Hematopoietic multipotent progenitor cell treated with erythropoietin and hydrocortisone succinate and interleukin-3 and kit ligand, for 8 days (in vitro differentiated cells): ENCODE measurements at places on chromosomes 3 and 15.

DNA sequence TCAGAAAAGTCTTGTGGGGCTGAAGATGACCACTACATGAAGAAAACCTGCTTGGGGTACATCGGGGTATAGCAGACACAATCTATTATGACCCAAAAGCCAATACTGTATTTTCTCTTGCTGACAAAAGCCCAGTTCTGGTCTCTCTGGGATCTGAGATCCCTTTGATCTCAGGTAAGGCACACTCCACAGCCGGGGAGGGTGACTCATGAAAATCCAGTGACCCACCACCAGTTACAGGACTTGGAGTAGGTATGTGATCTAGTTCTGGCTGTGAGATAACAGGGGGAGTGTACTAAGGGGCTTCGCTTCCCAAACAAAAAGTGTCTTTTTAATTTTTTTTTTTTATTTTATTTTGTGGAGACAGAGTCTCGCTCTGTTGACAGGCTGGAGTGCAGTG, 193.3 kb downstream of the STT3B start:
- DNase-seq = no peak

GRCh38 chr3:134486577-134487041, 752 bp downstream of the CEP63 start:
- peak; percentile 57 for DNase-seq

- no peak for DNase-seq
Measured at GRCh38 chr15:92662762-92663161, 7.2 kb upstream of the FAM174B start.

- no peak for DNase-seq
Measured at GRCh38 chr3:178618197-178618596, 82.0 kb downstream of the KCNMB2 start.

DNA sequence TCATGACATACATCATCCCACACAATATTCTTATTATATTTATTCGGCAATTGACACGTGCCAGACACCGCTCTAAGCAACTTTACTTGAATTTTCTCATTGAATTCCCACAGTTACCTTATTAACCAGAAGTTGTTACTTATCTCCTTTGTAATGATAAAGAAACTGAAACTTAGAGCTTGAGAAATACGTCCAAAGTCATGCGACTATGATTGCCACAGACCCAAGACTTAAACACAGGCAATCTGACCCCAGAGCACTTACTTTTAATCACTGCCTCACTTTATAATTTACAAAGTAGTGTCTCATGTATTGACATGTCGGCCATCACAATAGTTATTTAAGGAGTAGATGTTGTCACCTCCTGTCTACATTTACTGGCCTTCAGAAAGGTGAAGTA, 64.7 kb downstream of the ATP13A4 start:
- DNase-seq = no peak

- no peak for DNase-seq
Measured at GRCh38 chr15:69849232-69849610, 248.5 kb downstream of the TLE3 start.

GRCh38 chr3:176696816-176697215, 500.5 kb downstream of the TBL1XR1 start:
- DNase-seq = no peak

GRCh38 chr15:72183781-72184164, 13.8 kb downstream of the GRAMD2A start:
- no peak for DNase-seq

DNA sequence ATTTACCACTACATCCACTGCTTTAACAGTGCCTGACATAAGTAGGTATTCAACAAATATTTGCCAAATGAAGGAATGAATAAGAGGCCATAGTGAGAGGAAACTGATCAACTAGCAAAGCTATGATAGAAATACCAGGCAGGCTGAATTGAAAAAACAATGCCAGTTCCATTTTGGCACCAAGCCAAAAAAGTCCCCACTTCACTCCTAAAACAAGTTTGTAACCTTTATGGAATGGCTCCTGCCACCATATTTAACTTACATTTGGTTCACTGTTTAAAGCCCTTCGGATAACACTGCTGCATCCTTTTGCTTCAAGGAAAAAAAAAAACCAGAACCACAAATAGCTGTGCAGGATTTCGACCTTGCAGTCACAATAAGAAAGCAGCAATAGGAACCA, 166.1 kb downstream of the FRMD5 start:
- no peak for DNase-seq

GRCh38 chr15:74438721-74439316, 5.1 kb upstream of the SEMA7A start:
- DNase-seq = peak; percentile 86

GRCh38 chr3:165669967-165670366, 167.3 kb downstream of the BCHE start:
- DNase-seq = no peak

DNA sequence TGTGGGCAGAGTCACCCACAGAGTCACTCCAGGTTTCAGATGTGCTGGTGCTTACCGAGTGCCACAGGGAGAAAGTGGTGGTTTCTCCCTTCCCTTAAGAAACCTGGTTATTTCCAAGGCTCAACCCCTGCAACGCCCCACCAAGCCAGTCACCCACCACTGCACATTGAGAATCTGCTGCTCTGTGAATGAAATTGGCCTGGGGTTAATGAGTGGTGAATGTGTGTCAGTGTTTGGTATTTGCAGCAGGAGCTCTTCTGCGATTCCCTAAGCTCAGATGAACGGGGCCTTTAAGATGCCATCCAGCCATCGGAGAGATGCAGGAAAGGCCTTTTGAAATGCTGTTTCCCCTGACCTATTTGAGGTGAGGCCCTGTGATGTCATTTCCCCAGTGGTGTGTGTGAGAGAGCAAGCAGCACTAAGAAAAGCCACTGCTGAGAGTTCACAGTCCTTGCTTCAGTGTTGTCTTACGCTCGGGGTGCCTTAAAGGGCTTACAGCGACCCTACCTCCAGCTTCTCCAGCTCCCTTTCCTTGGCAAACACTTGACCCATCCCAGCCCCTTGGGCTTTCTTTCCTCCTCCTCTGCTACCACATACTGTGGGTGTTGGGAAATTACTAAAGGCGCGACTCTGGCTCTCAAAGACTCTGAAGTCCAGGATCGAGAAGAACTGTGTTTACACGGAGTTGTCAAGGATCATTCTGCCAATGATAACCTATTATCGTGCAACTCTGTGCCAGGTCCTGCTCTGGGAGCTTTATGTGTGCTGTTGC, 68.9 kb downstream of the SMAD3 start:
- DNase-seq = no peak

DNA sequence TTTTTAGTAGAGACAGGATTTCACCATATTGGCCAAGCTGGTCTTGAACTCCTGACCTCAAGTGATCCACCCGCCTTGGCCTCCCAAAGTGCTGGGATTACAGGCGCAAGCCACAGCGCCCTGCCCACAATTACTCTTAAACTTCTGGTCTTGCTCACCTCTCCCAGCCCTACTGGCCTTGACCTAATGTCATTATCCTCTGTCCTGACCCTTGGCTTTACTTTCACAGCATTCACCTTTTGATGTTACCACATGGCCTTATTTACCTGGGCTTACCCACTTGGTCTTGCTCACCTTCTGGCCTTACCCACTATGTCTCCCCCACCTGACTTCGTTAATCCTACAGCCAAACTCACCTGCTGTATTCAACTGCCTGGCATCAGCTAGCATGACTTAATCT, 105.9 kb downstream of the IL12A start:
- no peak for DNase-seq

- DNase-seq = no peak
Measured at GRCh38 chr3:37670961-37671483, 190.7 kb upstream of the CTDSPL start.

- peak; percentile 25 for DNase-seq
Measured at GRCh38 chr3:108509871-108510270, 525 bp downstream of the MYH15 start.

DNA sequence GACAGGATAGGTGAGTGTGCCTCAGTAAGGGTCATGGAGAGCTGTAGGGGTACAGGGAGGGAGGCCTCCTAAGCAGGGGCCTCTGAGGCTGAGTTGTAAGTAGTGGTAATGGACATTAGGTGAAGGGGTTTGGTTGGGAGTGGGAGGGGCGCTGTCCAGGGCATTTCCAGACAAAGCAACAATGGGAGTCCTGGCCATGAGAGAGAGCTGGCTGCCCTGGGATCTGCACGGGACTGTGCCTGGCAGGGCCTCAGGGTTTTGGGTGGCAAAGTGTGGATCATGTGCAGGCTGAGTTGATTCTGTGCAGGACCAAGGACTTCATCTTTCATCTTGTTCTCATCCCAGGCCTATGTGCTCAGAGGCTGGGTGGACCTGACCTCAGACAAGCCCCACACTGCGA, 4.6 kb downstream of the TTC21A start:
- DNase-seq = no peak

GRCh38 chr3:138113326-138113725, 2.1 kb downstream of the DZIP1L start:
- DNase-seq = no peak

DNA sequence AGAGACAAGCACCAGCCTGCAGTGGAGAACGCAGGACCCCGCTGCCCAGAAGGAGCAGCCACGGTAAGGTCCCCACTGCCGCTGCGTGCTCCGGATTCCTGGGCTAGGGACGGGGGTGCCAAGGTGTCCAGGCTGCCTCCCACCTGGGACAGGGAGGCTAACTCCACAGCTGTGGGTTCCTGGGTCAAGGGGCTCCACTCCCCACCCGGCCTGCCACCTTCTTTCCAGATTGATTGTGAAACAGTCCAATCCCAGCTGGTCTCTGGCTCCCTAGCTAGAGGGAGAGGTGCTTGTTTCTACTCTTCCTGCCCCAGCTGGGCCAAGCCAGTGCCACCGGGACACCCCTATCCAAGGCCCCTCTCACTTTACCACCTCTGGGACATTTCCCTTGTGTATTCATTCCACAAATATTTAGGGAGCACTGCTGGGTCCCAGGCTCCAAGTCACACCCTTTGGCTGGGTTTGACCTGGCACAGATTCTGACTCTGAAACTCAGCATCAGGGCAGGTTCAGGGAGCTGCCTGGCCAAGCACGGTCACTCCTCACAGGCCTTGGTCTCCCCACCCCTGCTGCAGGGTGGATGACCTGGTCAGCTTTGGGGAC, 1.9 kb downstream of the PAK6 start:
- DNase-seq = no peak

GRCh38 chr3:28376424-28376823, 27.8 kb upstream of the AZI2 start:
- DNase-seq = no peak

DNA sequence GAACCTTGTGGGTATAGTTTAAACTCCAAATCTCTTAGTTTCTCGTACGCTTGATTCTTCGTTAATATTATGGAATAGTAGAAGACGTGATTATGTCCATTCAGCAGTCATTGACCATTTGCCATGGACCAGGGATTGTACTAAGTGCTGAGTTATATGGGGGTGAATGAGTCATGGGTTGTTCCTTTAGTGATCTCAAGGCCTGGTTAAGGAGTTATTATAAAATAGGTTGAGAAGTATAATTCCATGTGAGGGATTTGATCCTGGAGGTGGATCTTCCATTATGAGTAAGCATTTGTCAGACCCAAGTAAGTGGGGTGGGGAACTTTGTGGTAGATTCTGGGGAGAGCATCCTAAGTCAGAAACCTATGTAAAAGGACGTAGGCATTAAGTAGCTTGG, 15.4 kb downstream of the NR2C2 start:
- no peak for DNase-seq

DNA sequence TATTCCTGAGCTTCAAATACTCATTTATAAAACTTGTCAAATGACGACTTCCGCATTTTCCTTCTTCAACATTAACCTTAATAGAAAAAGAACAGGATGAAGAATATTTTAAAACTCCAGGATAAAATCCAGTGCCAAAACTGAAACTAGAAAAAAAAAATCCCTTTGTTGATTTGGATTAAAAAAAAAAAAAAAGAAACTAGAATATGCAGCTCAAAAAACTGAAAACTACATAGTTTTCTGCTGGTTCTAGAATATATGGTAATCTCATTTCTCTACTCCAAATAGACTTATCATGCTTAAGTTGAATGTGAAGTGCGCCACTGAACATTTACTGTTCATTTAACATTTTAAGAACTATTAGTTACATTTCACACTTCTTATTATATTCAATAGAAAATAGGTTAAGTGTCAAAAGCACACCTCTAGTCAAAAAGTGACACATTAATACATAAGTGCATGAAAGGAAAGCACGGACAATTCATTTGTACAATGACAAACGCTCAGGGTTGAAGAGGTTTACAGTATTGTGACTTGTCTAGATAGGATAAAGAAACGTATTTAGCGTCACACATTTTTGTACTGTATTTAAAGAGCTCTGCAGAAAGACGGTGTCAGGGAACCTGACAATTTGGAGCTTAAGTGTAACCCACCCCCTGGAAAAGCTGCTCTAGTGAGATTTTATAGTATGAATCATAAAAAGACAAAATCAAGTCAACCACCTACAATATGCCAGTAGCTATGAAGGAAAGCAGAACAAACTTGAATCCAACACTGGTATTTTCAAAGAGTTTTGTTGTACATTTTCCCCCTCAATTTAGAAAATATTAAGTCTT, 5.8 kb downstream of the TRA2B start:
- DNase-seq = no peak

DNA sequence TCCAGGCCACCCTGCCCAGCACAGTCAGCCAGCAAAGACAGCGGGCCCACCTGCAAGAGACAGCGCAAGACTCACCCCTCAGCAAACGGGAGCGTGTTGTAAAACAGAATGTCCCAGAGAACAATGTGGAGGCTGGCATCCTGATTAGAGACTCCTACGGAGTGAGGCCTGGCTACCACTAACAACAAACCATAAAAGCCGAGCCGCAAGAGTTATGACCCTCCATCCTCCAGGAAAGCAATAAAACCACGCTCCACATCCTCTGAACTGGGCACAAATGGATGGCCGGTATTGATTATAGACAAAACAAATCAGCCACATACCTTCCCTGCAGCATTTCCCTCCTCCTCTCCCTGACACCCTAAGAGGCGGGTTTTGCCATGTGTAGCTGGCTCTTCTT, 75.8 kb upstream of the LIPC start:
- no peak for DNase-seq

DNA sequence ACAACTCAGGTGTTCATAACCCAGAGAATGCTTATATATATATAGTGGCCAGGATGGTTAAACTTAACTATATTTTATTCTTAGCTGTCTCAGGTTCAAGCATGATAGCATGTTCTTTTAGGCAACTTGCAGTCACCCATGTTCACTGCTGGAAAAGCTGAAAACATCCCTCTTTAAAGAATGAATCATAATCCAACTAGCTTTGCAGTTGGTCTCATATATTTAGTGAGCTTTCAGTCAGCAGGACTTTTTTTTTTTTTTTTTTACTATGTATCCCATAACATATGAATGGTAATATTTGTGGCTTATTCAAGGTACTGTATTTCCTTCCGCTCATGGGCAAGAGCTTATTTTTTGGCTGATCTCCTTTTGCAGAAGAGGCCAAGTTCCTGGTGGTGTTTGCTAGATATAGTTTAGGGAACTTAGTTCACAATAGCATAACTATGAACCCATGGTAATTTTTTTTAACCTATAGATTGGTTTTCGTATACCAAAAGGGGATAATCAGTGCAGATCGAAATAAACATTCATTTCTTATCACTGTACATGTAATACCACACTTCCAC, 77.6 kb downstream of the CMSS1 start:
- DNase-seq = no peak

- DNase-seq = no peak
Measured at GRCh38 chr15:70768257-70768883, 5.0 kb upstream of the UACA start.
